ENCODE measurements at places on chromosomes 7 and 10. TPM values are rescaled to one million over a fixed set of nuclear protein-coding genes. Genes with fewer than 3 reads are reported as not detected.

Gene SPOCK2
- 1.4 TPM for total RNA-seq

Gene TMEM196
- total RNA-seq = not detected

Gene RSPH10B2
- total RNA-seq = 0.29 TPM

Gene HYCC1
- 78.5 TPM for total RNA-seq

Gene CHCHD1
- 24.0 TPM for total RNA-seq

Gene POLR2J
- total RNA-seq = 36.9 TPM

GRCh38 chr10:18460032-18460431 is 191.4 kb downstream of the NSUN6 start:
- no peaks in the 10 kb centered on the region for H3K4me1 ChIP-seq
- H3K4me3 ChIP-seq = no peak overlapping the region
- H3K36me3 ChIP-seq = no peaks in the 10 kb centered on the region
- H3K27me3 ChIP-seq = no peaks in the 10 kb centered on the region
- DNase-seq = no peak

GRCh38 chr7:23768022-23768421 is 58.0 kb downstream of the STK31 start:
- no peak overlapping the region for H3K27ac ChIP-seq
- H3K4me3 ChIP-seq = no peak overlapping the region
- H3K27me3 ChIP-seq = no peaks in the 10 kb centered on the region

GRCh38 chr7:137717045-137717444 is 129.7 kb downstream of the DGKI start:
- H3K4me3 ChIP-seq = no peak overlapping the region
- no peak for DNase-seq
- no peak overlapping the region for H3K27ac ChIP-seq
- H3K36me3 ChIP-seq = no peaks in the 10 kb centered on the region

DNA sequence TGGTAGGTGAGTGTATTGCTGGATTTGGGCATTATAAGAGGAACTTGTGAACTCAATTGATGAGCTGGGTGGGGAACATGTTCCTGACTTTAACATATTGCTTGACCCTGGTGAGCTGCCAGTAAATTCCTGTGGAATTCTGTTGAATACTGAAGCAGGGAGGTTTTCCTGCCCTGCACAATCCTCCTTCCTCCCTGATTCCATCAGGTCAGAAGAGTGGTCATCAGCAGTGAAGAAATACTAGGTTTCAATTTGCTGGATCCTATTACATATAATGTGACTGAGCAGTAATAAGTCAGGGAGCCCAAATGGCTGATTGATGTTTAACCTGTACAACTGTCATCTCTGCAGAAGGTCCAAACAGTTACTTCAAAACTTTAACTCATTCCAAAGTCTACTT is 581.2 kb downstream of the SUGCT start:
- H3K4me3 ChIP-seq = no peak overlapping the region
- DNase-seq = peak; percentile 34
- no peak overlapping the region for H3K27ac ChIP-seq
- H3K36me3 ChIP-seq = no peaks in the 10 kb centered on the region
- no peaks in the 10 kb centered on the region for H3K4me1 ChIP-seq

- no peak for DNase-seq
- H3K27me3 ChIP-seq = peaks cover 92% of the 10 kb centered on the region
These were observed 587 bp downstream of the HOXA10 start for GRCh38 chr7:27173511-27173955.

GRCh38 chr10:97898429-97898828 is 48.8 kb downstream of the GOLGA7B start:
- H3K36me3 ChIP-seq = no peaks in the 10 kb centered on the region
- no peaks in the 10 kb centered on the region for H3K4me1 ChIP-seq
- H3K27ac ChIP-seq = no peak overlapping the region
- peaks cover 14% of the 10 kb centered on the region for H3K27me3 ChIP-seq
- H3K4me3 ChIP-seq = no peak overlapping the region
- DNase-seq = no peak

DNA sequence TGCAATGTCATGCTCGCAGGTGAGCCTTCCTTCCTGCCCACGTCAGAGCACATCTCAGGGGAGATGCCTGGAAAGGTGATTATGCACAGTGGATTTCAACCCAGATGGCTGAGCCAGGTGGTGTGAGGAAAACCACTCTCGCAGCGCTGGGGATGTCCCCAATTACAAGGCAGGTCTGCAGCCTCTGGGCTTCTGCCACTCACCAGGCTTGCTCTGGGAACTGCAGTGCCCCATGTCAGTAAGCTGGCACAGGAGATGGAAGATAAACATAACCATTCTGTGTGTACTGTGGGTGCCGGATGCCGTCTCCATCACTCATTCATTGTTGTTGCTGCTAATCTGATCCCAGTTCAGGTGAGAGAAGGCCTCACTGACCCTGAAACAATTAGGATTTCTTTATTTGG is 222.9 kb upstream of the PITRM1 start:
- H3K27ac ChIP-seq = no peak overlapping the region
- no peak overlapping the region for H3K4me3 ChIP-seq
- H3K4me1 ChIP-seq = peaks cover 12% of the 10 kb centered on the region
- no peak for DNase-seq

- H3K27ac ChIP-seq = no peak overlapping the region
- no peaks in the 10 kb centered on the region for H3K27me3 ChIP-seq
- no peaks in the 10 kb centered on the region for H3K36me3 ChIP-seq
These were observed 62.5 kb downstream of the MCU start for GRCh38 chr10:72754275-72755032.

DNA sequence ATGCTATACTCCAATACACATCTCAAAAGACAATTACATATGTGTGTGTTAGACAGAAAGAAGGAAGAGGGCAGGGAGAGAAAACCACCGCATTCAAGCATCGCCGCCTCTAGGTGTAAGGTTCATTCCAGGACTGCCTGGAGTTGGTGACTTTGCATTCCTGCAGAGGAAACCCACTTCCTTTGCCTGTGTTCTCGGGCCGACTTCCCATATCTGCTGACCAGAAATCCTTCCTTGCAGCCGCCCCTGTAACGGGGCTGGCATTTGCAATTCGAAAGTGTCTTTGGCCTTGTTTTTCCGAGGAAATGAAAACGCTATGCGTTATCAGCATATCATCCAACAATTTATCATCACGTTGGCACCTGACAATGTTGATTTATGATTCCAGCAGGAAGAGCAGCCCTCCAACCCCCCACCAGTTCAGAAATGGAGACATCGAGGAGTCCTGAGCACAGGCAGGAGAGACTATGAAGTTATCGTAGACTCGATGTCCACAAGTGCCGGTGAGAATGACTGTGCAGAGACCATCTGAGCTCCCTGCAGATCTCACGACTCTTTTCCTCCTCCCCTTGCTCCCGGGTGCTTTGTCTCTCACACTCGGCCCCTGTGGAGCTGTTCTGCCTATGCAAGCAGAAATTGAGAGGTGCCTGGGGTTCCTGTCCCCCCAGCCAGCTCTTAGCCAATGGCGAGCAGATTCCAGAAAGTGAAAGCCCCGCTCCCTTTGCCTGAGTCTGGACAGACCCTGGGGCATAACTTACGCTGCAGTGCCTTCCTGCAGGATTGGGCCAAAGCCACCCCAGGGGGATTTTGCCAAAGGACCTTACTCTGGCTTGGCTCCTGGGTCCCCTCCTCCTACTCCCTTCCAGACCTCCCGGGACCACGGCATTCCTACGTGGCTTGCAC is 68.9 kb upstream of the FOXK1 start:
- H3K36me3 ChIP-seq = no peaks in the 10 kb centered on the region
- no peak overlapping the region for H3K27ac ChIP-seq
- DNase-seq = peak; percentile 75
- H3K4me1 ChIP-seq = peaks cover 14% of the 10 kb centered on the region
- peak overlapping the region; percentile 41 for H3K4me3 ChIP-seq
- H3K27me3 ChIP-seq = no peaks in the 10 kb centered on the region

GRCh38 chr10:97102441-97102840 is 83.3 kb downstream of the SLIT1 start:
- no peaks in the 10 kb centered on the region for H3K36me3 ChIP-seq
- H3K27me3 ChIP-seq = peaks cover 31% of the 10 kb centered on the region
- H3K27ac ChIP-seq = no peak overlapping the region

- no peak overlapping the region for H3K27ac ChIP-seq
- H3K27me3 ChIP-seq = no peaks in the 10 kb centered on the region
- no peak for DNase-seq
- H3K4me1 ChIP-seq = peaks cover 6% of the 10 kb centered on the region
- H3K4me3 ChIP-seq = no peak overlapping the region
These were observed 155.3 kb upstream of the FRMD4A start for GRCh38 chr10:14485986-14486385.

GRCh38 chr7:130945411-130945811 is 211.4 kb upstream of the KLF14 start:
- H3K27ac ChIP-seq = no peak overlapping the region
- no peaks in the 10 kb centered on the region for H3K36me3 ChIP-seq
- DNase-seq = no peak

- H3K4me1 ChIP-seq = no peaks in the 10 kb centered on the region
- peak; percentile 49 for DNase-seq
- no peak overlapping the region for H3K4me3 ChIP-seq
- H3K36me3 ChIP-seq = no peaks in the 10 kb centered on the region
- no peaks in the 10 kb centered on the region for H3K27me3 ChIP-seq
These were observed 746.4 kb downstream of the TNS3 start for GRCh38 chr7:46835556-46835955.

GRCh38 chr7:30971840-30972563 is 8.2 kb downstream of the GHRHR start:
- no peaks in the 10 kb centered on the region for H3K36me3 ChIP-seq
- H3K27ac ChIP-seq = no peak overlapping the region
- no peak for DNase-seq
- H3K4me3 ChIP-seq = no peak overlapping the region
- H3K27me3 ChIP-seq = peaks cover 49% of the 10 kb centered on the region

Measured in astrocyte (in vitro differentiated cells and primary cell).